Stimulated activated CD4-positive, alpha-beta T cell treated with anti-CD3 and anti-CD28 coated beads, Interleukin-12 subunit alpha, Interleukin-12 subunit beta, amount 100 ng/mL, for 4 hours (primary cell): ENCODE measurements at places on chromosomes 12 and 14.

- no peak for DNase-seq
Observed at GRCh38 chr12:16121953-16122352, 155.5 kb downstream of the SLC15A5 start.

DNA sequence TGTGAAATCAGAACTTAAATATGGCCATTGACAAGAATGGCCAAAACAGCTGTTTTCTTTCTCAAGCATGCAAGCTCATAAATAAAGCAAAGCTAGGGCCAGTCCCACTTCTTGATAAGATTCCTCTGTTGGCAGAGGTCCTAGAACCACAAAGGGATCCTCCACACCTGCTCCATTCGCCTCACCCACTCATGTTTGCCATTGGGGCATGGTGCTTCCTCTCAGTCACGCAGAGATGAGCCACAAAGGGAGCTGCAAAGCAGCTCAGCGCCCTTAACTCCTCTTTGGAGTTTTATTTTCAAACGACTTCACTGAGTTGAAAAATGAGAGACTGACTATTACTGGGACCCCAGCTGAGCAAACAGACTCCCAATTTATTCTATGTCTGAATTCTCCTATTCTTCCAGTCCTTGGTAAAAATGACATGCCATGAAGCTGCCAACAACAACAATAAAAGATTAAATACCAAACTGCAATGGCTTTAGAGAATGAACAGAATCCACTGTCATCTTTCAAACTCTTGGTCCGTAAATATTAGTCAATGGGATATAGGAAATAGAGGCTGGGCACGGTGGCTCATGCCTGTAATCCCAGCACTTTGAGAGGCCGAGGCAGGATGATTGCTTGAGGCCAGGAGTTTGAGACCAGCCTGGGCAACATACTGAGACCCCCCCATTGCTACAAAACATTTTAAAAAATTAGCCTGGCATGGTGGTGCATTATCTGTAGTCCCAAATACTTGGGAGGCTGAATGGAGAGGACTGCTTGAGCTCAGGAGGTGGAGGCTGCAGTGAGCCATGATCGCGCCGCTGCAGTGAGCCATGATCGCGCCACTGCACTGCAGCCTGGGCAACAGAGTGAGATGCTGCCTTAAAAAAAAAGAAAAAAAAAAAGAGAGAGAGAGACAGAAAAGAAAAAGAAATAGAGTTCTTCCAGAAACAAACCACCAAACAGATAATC, 16.4 kb downstream of the MANSC1 start:
- DNase-seq = no peak

DNA sequence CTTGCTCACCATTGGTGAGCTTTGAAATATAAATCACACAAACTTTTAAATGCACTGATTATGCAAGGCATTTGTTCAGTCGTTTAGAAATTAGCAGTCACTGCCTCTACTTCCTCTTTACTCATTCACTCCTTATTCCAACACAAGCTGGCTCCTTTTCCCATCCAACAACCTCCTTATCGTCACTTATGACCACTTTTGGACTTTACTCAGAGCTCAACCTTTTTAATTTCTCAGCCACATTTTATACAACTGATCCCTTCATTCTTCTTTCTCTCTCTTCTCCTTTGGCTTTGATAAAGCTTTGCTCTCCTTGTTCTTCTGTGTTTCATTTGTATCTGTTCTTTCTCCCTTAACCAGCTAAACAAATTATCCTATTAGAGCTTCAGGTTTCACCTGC, 126.4 kb upstream of the PLEKHA5 start:
- no peak for DNase-seq

GRCh38 chr14:102020058-102020971, 55.9 kb downstream of the DYNC1H1 start:
- DNase-seq = peak; percentile 23

GRCh38 chr12:6899837-6900519, 4.6 kb upstream of the LRRC23 start:
- DNase-seq = no peak

DNA sequence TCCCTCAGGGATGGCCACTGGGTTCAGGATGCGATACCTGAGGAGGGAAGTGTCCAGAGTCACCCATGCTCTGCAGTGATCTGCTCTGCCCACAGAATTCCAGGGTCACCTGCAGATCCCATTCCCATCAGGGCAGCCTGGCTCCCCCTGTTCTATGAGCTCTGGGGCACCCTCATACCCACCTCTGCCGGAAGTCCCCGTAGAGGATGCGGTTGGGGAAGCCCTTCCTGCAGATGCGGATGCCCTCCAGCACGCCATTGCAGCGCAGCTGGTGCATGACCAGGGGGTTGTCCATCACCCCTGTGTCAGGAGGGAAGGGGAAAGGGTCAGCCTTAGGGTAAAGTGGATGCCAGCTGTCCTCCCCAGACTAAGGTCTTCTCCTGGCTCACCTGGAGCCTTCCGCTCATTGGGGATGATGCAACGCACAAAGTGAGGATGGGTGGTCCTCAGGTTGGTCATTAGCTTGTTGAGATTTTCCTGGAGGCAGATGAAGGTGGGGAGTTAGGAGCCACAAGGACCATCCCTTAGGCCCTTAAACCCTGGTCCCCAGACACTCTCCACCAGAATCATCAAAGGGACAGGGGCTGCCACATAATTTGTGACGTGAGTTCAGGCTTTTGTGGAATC, 11.2 kb downstream of the MYH6 start:
- DNase-seq = no peak

DNA sequence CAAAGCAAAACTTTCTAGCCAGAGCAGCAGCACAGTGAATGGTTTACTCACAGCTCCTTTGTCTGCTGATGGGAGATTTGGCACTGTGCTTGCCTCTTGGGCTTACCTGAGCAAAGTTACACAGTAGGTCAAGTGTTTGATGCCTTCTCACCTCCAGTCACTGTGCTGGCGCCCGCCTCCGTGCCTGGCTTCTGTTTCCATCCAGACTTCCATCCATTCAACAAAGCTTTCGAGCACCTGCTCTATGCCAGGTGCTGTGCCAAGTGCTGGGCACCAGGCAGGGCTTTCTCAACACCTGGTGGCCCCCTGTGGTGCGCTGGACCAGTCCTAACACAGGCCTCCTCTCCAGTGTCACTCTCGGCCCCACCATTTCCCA, 199.2 kb upstream of the EEA1 start:
- no peak for DNase-seq

GRCh38 chr14:33017016-33017415, 78.3 kb downstream of the NPAS3 start:
- DNase-seq = no peak

- DNase-seq = no peak
Observed at GRCh38 chr12:65462484-65462883, 184.0 kb downstream of the MSRB3 start.

DNA sequence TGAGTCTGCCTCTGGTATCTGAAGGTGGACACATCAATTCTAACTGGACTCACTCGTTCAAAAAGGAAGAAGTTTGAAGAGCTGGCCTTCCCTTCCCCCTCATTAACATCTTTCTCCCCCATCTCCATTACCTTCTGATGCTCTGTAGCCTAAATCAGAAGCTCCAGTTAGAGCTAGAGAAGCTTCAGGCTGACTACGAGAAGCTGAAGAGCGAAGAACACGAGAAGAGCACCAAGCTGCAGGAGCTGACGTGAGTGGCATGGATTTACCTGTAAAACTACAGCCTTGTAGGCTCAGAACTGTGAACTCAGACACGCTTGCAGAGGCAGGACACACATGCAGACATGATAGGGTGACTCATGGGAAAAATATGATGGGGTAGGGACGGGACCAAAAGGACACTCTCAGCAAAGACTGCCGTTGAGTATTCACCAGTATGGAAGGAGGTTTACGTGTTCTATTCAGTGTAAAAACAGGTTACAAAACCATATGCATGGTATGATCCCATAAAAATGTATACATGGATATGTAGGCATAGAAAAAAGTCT, 14.3 kb upstream of the PIP4K2C start:
- DNase-seq = no peak

DNA sequence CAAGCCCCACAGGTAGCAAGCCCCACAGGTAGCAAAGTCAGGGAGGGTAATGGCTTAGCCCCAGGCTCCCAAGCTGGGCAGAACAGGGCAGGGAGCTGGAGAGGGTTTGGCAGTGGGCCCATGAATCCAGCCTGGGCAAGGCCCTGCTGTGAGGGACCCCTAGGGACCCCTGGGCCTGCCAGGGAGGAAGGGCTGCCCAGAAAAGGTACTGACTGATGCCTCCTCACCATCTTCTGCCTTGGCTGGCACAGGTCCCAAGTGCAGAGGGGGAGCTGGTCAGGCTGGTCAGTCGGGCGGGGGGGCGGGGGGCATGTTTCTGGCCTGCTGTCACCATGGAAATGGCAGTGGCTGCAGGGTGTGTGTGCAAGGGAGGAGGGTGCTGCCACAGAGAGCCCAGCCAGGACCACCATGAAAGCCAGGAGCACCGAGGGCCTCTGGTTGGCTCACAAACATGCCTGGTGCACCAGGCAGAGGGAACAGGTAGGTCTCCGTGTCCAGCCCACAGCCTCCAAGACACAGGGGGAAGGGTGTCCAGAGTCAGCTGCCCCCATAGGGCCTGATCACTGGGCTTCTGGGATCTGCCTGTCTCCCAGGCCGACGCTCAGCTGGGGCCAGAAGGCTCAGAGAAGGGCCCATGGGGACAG, 1.5 kb upstream of the CRIP2 start:
- no peak for DNase-seq

GRCh38 chr14:70982200-70982599, 74.9 kb downstream of the PCNX1 start:
- DNase-seq = no peak

DNA sequence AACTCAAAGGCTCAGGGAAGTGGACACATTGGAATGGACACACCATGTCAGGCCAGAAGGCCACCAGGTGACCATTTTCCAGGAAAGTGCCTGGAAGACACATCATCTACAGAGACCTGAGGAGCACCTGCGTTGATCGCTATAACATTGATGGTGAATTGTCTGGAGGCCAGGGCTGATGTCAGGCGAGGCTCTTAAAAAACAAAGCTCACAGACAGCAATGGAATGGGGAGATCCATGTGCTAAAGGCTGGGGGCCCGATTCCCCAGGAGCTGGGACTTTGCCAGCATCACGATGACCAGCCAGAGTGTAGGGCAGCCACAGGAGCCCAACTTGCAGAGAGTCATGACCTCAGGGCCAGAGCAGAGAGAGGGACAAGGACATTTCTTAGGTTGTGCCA, 30.3 kb downstream of the DIO3 start:
- DNase-seq = no peak

DNA sequence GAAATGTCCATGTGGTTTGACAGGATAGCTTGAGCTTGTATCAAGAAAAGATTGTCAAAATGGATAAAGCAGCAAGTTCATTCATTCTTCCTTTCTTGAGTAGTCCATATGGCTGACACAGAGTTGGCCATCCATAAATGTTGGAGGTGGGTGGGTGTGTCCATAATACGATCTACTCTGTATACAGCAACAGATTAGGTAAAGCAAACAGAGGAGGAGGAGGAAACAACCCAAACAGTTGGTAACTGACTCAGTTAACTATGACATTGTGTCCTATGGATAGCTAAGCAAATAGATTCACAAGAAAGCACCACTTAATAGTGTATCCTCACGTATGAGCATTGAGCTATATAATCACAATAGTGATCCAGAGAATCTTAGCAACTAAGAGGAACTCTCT, 144.0 kb downstream of the EGLN3 start:
- DNase-seq = no peak

- DNase-seq = no peak
Observed at GRCh38 chr12:112598626-112599025, 179.9 kb downstream of the PTPN11 start.

GRCh38 chr12:79424109-79424721, 266.5 kb downstream of the PAWR start:
- no peak for DNase-seq

- DNase-seq = no peak
Observed at GRCh38 chr12:19138551-19138950, 9.0 kb downstream of the PLEKHA5 start.

- no peak for DNase-seq
Observed at GRCh38 chr12:22059976-22060647, 14.1 kb downstream of the CMAS start.

DNA sequence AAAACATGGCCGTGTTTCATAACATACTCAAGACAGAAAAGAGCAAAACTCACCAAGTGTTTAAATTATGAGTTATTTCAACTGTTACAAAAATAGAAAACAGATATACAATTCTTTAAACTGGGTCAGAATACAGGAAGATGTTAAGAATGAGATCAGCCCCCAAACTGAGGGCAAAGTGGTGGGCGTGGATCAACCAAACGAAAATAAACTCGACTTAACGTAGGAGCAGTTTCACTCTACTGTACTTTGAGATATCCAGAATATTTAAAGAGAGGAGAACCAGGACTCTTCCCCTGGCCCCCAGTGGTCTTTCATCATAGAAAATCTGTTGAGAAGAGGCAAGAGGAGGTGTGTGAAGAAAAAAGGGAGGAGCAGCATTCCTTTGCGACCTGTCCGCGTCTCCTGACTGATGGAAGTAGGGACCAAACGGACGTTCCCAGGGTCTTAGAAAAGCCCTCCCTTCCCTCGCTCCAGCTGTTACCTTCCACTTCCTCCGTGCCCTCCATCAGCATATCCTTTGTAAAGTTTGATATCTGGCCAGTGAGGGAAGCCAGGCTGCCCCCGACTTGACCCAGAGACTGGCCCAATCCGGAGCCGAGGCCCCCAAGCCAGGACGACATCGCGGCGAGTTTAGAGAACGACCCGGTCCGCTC, 668 bp downstream of the TRIP11 start:
- peak; percentile 18 for DNase-seq

GRCh38 chr12:116528498-116528897, 30.7 kb upstream of the MAP1LC3B2 start:
- DNase-seq = no peak

GRCh38 chr12:82027612-82028011, 268.5 kb upstream of the PPFIA2 start:
- no peak for DNase-seq

GRCh38 chr12:57165741-57166140, 18.3 kb upstream of the LRP1-AS start:
- DNase-seq = no peak

DNA sequence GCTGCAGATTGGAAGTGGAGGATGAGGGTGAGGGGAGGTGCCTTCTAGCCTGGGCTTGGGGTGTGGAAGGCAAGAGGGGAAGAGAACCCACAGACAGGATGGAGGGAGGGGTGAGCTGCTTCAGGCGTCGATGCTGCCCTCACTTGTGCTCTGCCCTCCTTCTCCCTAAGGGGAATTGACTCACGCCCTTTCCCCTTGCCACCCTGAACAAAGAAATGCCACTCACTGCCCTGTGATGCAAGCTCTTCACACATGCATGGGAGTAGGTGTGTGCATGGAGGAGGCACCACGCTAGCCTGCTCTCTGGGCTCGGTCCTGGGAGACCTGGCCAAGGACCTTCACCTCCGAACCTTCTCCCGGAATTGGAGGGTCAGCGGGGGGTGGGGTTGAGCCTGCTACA, 35.7 kb upstream of the PRMT8 start:
- DNase-seq = no peak
